ENCODE measurements at places on chromosomes 16 and 17.

GRCh38 chr17:79981090-79981489 lies 54.6 kb downstream of the TBC1D16 start:
- DNase-seq: no peak

- DNase-seq: no peak
Measured at GRCh38 chr16:74563828-74564263, 43.1 kb downstream of the GLG1 start.

DNA sequence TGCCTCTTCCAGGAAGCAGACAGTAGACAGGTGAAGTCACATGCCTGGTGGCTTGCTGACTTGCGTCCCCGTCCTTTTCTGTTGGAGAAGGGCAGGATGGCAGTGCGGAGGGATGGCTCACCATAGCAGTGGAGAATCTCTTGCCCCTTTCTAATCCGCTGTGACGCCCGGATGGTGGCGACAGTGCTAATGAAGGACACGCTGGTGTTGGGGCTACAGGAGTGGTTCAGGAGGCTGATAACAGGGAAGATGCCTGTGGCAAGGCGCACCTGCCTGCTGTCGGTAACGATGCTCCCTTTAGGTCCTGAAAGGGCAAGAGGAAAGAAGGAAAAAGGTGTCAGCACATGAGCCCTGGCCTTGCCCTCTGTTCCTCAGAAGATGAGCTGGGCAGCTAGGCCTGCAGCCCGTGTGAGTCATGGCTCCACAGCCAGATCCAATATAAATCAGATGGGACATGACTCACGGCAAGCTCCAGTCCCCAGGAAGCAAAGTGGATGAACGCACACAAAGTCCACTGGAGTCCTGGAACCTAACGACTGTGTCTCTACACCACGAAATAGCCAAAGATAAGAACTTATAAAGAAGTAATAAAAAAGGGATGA lies 25.5 kb downstream of the SERPINF1 start:
- no peak for DNase-seq

DNA sequence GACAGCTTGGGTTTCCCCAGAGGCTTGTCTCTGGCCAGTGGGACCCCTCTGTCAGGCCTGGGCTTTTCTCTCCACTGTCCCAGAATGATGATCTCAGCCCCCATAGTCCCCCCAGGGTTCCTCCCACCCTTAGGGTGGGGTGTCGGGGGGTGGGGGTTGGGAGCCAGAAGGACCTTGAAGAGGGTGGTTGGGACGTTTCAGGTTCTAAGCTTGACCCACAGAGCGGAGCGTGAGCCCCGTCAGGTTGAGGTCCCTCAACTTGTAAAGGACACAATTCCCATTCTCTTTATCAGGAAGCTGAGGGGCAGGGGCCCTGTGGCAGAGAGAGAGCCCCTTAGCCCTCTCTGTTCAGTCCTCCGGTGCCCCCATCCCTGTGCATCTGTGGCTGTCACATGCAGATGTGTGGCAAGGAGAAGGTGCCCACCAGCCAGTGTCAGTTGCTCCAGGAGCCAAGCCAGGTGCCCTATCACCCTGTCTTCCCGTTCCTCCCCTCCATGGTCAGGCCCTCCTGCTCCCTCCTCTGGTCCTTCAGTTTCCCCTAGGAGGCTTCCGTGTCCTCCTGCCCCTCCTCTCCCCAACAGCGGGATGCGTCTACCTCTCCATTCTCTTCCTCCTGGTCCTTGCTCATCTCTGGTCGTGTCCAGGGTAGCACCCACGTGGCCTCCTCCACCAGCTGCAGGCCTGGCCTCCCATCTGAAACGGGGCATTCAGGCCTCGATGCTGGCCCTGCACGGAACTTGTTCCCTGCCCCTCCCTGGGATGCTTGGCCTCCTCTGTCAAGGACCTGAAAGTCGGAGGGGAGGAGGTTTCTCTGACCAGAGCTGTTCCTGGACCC lies 1.5 kb upstream of the NTN3 start:
- DNase-seq: no peak

- no peak for DNase-seq
Measured at GRCh38 chr16:82603784-82604411, 22.9 kb upstream of the CDH13 start.

GRCh38 chr17:45320349-45320930 lies 3.6 kb upstream of the MAP3K14 start:
- no peak for DNase-seq

DNA sequence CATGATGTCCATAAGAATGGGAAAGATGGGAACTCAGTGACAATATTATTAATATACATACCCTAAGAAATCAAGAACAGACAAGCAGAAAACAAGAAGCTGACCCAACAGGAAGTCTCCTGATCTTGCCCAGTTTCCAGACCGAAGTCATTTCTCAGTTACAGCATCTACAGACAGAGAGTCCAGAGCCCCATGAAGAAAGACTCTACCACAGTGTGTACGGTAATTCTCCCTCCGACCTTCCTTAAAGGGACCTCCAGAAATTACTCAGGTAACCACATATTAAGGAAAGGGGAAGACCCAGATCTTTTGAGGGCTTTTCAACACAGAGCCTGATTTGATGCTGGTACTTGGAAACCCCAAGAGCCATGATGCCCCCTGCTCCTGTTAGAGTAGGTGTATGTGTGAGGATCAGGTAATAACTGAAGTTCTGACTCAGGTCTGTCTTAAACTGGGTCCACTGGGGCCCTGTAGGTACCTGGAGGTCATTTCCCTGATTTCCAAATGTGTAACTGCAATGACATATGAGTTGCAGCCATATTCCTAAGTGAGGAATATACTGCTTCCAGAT lies 132.4 kb downstream of the ABCA8 start:
- DNase-seq: no peak
